ENCODE measurements at places on chromosomes 5 and 9.

- no peak for DNase-seq
Observed at GRCh38 chr9:70816316-70816715, 305.1 kb downstream of the TRPM3 start.

DNA sequence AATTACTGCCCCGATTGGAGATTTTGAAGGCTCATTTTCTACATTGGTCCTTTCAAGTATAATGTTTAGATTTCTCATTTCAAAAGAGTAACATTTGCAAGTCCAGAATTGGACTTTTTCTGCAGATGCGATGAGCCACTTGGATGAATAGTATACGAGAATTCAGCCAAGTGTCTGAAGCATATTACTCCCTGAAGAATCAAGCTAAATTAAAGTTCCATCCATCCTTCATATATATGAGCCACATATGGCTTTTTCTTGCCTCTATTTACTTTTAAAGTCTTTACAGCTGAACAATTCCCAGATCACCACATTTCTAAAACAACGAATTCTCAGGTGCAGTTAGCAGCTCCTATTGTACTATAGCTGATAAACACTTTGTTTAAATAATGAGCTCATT lies 288.7 kb downstream of the CEMIP2 start:
- DNase-seq = no peak

DNA sequence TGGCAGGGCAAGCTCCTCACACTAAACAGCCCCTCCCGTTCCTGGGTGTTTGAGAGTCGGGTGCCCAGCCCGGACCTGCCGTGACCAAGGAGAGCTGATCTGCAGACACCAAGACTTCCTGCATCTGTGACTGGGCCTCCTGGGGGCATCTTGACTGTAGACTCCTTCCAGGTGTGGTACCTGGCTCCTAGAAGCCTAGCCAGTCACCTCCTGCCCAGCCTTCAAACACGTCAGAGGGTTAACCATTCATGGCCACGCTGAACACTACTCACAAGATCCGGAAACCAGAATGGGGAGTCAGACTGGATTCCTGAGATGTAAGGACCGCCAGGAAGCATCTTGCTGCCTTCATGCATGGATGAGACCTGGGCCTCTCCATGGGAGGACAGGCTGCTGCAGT lies 3.7 kb upstream of the LCN2 start:
- DNase-seq = no peak

DNA sequence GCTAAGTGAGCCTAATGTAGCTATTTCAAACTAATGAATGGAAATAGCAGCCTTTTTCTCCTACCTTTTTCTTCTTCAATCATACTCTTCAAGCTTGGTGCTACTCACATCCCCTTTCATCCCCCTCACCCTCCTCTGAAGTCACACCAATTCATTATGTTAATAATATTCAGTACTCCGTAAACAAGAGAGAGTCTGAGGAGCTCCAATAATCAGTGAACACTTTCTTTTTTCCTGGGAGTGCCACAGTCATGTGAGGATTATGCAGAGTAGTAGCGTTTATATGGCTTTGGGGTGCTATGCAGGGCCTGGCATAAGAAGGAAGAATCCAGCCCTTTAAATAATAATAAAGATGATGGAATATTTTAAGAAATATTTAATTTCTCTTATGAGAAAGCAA lies 354.3 kb upstream of the CTNND2 start:
- no peak for DNase-seq

DNA sequence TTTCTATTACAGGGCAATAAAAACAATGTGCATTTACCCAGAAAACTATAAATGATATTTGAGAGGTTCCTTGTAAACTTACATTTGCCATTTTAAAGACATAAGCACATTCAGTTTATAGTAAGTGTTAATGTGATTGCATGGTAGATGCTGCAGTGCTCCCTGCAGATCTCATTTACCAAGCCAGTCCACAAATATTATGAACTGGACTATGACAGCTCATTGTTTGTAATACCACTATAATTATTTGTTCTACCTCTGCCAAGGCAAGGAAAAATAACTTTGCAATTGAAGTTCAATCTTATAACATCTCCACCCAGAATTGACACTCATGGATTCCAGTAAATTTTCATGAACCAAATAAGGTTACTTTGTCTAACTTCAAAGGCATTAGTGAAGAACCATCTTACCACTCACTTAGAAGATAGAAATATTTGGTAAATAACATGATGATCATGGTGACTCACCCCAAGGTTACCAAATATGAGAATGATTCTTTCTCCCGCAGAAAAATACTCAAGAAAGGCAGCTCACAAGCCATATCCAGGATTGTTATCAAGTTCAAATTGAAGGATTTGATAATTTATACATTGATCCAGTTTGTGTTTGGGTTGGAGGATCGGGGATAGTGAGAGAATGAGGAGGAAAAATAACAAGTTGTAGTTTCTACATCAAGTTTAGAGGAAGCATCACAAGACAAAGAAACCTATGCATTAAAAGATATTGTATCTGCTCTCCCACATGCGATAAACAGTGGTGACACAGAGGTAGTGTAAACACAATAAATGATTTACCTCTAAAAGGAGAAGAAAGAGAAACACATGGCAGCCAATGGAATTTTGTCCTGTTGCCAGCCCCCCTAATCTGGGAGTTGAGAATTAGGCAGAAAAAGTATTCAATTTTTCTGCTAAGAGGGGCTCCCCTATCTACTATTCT lies 29.5 kb downstream of the CDH9 start:
- no peak for DNase-seq

GRCh38 chr9:111375817-111376564 lies 46.0 kb upstream of the OR2K2 start:
- no peak for DNase-seq

DNA sequence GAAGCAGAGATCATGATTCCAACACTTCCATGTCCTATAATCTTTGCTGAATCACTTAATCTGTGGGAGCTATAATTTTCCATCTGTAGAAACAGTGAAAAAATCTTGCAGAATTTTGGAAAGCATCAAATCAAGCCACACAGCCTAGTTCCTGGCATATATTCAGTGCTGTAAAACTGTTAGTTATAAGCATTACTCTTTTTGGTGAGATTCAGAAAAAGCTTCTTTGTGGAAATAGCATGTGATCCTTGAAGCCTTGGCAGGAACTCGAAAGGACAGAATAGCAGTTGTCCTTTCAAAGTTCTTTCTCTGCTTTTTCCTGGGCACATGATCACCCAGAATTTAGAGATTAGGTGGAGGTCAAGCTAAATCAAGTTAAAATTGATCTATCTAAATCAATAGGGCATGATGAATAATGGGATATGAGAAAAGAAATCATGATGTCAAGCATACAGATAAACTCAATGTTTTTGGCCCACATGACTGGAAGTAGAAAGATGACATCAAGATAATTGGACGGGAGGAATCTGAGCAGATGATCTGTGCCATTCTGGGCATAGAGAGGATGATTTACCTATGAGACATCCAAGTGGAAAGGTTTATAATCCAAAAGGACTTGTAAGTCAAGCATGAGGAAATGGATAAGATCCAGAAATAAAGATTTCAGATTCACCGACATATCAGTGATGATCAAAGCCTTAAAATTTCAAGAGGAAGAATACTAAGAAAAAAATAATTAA lies 73.1 kb downstream of the TMEM232 start:
- DNase-seq = no peak

DNA sequence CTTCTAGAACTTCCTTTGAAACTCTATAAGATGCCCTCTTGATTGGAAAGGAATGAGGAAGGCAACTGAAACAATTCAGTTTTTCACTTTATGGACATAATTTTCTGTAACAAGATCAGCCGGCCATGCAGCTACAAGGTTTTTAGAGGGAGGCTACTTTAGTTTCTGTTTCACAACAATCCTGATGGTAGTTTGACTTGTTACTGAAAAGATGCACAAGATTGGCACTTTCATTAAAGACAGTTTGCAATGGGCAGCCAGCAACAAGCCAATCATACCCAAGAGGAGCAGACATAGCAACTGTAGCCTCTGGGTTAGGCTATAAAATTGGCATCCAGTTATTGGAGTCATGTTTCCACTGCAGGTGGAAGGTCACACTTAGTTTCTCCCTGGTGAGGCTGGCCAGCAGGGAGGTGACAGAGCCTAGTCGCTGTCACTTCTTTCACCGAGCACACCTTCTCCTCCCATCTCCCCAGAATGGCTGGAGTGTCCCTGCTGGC lies 74.3 kb upstream of the TGFBR1 start:
- no peak for DNase-seq

DNA sequence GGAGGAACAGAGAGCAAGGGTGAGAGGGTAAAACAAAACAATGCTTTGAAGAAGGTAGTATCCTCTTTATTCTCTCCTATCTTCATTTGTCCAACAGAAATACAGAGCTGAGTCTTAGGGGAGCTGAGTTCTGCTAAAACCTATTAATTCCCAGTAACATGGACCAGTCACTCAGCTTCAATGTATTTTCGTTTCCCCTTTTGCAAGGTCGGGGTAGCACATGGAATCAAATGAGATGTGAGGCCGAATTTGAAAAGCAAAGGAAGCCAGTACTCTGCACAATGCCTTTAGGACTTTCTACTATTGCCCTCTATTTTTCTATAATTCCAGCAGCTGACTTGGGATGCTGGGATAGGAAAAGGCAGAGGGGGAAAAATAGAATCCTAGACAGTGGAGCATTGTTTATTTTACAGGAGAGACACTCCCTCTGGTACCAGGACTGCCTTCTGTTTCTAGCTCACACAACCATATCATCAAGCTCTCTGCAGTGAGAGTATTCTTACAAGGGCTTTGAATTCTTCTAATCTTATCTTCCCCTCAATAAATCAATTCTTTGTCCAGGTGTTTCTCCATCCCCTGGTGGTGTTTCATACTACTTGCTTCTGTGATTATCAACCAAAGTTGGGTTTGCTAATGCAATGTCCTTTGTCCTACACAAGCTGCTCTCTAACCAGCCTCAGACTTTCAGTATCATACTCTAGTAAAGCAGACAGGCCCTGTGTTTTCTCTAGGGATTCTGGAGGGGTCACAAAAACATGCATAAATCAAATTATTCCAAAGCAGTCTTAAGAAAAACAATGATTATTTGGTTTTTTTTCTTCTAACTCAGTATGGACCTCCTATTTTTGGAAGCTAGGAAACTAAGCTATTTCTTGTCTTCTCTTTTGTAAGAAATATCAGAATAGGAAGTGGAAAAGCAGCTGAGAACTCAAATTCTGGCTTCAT lies 341.5 kb downstream of the OSTF1 start:
- no peak for DNase-seq

- no peak for DNase-seq
Observed at GRCh38 chr5:54551292-54551691, 33.7 kb downstream of the SNX18 start.

DNA sequence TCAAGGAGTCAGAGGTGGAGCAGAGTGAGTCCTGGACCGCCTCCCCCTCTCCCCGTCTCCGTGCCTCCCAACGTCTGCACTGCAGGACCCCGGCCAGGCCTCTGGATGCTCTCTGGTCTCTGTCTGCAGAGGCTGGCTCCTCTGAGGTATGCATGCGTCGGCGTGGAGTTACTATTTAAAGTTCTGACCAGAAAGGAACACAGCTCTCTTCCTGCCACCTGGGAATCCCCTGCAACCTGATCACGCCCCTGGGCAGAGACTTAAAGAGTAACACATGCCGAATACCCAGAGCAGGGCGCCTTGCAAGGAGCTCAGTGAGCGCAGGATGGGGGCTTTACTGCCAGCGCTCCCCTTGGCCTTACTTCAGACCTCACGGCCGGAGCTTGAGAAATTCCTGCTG lies 16.0 kb downstream of the ANXA6 start:
- no peak for DNase-seq

DNA sequence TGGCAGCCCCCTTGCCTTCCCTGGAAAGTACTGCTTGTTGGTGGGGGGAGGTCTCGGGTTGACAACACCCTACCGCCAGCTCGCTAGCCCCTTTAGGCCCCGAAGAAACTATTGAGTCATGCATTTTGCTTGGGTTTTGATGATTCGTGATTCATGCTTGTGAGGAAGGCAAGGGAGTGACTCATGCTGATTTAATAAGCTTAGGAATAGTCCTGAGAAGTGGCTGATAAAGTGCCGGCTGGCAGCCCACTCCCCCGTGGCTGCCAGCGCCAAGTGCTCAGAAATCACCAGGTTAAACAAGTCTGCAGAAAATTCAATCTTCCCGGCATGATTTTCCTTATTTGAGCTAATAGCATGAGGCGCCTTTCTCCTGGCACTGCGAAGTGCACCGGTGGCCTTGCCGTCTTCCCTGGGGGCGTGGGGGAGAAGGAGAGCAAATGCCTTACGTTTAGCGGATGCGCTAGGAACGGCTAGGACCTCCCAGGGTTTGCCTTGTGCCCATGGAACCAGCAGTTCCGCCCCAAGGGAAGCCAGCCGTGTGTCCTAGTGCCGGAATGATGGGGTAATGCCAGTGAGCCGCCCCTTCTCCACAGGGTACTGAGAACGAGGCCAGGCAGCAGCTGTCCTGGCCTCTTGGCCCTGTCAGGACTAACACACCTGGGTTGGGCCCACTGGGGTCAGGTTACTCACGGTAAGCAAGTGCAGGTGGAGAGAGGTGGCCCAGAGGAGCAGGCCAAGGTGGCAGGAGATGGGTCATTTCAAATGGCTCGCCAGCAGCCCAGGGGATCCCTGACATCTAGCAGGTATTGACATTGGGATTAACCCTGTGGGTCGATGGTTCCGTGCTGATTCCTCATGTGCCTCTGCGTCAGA lies 151.9 kb downstream of the MACROH2A1 start:
- no peak for DNase-seq

- no peak for DNase-seq
Observed at GRCh38 chr5:123438902-123439301, 15.7 kb upstream of the CEP120 start.

DNA sequence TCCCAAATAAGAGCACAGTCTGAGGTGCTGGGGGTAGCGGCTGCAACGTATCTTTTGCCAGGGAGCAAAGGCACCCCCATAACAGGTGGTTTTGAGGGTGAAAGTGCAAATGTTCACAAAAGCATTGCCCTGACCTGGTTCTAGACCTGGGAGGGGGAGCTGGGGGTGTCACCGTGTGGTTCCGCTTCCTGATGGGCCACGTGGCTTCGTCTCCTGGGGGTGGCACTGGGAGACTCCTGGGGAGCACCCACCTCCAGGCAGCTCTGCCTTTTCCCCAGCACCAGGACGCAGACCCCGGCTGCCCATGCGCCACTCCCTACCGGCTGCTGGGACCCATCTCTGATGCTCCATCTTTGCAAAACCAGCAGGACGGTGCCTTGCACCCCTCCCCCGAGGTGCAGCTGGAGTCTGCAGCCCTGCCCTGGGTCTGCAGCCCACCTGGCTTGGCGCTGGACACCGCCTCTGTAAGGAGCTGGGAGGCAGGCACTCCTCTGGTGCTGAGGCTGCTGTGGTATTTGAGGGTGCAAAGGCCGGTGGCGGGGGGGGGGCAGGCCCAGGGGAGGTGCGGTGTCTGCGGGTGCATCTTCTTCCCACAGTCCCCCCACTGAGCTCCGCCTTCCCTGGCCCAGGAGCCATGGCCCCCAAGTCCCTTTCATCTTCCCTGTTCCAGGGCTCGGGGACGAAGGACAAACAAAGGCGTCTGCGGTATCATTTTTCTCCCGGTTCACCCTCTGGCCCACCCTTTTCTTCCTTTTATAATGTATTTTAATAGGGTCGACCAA lies 29.8 kb upstream of the RXRA start:
- no peak for DNase-seq
